Heart right ventricle (tissue), 16 donors: ENCODE measurements at places on chromosomes 13 and 19. TPM values are rescaled to one million over a fixed set of nuclear protein-coding genes. Genes with fewer than 3 reads are reported as not detected.

The PRR12 gene
- total RNA-seq = 18.0 TPM

The ZNF584 gene
- 20.4 TPM for total RNA-seq

The ATP8A2 gene
- total RNA-seq = 0.17 TPM

The SOX21 gene
- not detected for total RNA-seq

The CCDC70 gene
- not detected for total RNA-seq

The RFPL4A gene
- not detected for total RNA-seq

The OR7A5 gene
- total RNA-seq = not detected

The C1QTNF9 gene
- 3.9 TPM for total RNA-seq
